ENCODE measurements at places on chromosomes 2 and 18.

DNA sequence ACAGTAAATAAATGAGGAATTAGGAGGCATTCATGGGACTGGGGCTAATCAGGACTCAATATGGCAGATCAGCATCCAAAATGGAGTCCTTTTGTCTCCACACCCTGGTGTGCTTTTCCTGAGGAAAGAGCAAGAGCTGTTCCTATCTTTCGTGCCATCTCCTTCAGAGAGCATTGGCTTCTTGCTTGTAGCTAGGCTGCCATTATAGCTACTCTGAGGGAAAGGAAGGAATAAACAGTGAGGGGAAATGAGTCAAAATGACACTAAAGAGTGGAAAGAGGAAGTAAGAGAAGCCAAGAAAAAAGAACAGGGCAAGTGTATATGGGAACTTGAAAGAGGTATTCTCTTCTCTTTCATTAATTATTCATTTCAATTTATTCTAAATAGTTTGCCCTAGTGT, 8.4 kb upstream of the NMI start:
- no peak for DNase-seq

DNA sequence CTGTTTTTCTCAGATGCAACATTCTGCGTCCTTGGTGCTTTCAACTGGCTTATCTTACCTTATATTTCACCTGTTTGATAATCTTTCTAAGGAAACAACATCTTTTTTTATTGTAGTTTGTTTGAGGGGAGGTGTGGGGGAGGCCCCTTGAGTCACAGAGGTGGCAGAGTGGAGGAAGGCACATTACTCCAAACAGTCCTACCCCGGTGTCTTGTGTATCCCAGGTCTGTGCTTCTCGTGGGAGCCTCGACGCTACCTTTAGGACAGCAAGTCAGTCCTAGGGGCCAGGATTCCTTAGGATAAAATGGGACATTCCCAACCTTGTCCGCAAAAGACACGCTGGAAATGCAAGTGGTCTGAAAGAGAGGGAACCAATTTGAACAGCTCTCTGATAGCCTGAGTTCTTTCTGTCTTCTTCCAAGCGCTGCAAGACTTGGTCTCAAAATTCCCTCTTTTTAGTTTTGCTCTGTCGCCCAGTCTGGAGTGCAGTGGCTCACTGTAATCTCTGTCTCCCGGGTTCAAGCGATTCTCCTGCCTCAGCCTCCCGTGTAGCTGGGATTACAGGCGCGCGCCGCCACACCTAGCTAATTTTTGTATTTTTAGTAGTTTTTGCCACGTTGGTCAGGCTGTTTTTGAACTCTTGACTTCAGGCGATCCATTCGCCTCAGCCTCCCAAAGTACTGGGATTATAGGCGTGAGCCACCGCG, 4.0 kb downstream of the GATA6 start:
- DNase-seq: no peak

- no peak for DNase-seq
These were observed 32.6 kb downstream of the MRPL44 start for GRCh38 chr2:223989856-223990232.

DNA sequence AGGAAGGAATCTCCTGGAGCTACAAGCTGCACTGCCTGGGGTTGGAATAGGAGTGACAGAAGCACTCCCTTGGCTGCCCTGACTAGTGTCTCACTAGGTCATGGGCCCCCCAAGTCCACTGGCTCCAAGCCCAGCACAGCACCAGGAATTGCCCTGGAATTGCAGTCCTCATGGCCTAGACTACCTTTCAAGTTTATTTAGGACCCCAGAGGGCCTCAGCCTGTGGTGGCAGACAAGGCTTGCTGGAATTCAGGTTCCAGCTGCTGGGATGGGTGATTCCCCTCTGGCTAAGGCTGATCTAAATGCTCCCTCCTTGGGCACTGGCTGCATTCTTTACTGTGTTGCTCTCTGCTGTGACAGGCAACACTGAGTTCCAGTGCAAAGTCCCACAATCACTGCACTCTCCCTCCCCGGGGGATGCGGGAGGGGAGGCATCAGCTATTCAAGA, 14.0 kb downstream of the STRADB start:
- DNase-seq: no peak

GRCh38 chr2:166775176-166775575, 113.1 kb upstream of the XIRP2 start:
- DNase-seq: no peak

DNA sequence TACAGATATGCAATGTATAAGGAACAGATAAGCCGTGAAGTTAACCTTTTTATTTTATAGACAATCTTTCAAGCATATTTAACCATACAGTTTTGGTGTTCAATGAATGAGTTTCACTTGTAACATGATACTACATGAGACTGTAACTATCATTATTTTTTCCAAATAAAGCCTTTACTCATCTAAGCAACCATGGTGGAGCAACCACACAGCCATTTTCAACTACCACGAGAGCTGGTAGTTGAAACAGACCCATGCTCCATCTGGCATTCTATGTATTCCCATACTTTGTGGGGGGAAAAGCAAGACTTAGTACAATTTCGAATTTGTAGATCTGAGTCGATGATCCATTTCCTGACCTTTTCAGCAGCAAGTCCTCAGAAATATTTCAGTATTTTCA, 159.3 kb upstream of the RND3 start:
- no peak for DNase-seq

DNA sequence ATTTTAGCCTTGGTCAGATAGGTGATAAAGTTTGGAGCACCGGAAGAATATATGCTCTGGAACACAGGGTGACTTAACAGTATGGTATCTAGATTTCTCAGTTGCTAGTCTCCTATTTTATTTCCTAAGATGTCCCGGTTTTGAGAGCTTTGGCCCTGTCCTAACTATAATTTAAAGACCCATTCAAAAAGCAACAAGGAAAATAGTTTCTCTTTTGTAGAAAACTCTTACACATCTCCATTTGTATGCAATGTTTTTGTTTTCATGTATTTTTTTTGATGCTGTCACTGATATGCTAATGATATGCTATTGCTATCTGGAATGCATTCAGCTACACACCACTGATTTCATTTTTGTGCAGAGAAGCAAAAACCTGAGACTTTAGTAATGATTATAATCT, 237.8 kb downstream of the GPD2 start:
- no peak for DNase-seq

DNA sequence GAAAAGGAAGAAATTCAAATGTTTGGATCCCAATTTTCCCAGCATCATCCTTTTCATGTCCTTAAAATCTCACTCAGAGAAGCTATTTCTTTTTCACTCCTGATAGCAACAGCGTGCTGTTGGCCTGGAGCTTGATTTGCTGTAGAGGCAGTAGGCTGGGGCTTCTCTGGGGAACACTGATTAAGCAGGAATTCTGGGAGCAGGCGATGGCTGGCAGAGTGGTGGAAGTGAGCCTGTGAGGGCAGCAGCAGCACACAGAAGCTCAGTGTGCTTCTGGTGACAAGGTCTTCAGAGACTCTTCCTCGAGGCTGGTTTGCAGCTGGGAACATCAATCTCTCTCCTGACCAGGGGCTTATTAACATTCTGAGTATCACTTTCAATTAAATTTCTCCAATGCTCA, 284.6 kb downstream of the DPP10 start:
- no peak for DNase-seq

- no peak for DNase-seq
These were observed 106.3 kb downstream of the GYPC start for GRCh38 chr2:126761981-126762878.

All from H54 (cell line).